ENCODE measurements at places on chromosomes 1 and 21. TPM values are rescaled to one million over a fixed set of nuclear protein-coding genes. Genes with fewer than 3 reads are reported as not detected.

The ODF2L gene
- 12.1 TPM for total RNA-seq

The SPOCD1 gene
- total RNA-seq, result 7.0 TPM

The INSRR gene
- total RNA-seq, result under 0.01 TPM

The PLA2G2F gene
- not detected for total RNA-seq

The UMODL1 gene
- under 0.01 TPM for total RNA-seq

The CFAP107 gene
- not detected for total RNA-seq

The SYNC gene
- total RNA-seq, result 39.5 TPM

The KCNJ10 gene
- total RNA-seq, result not detected

The HRNR gene
- not detected for total RNA-seq

The TMEM82 gene
- total RNA-seq, result not detected

The S100A7 gene
- total RNA-seq, result not detected

The TEX38 gene
- not detected for total RNA-seq

The HFM1 gene
- 0.08 TPM for total RNA-seq

The TNNI3K gene
- total RNA-seq, result 0.94 TPM

The PPIAL4G gene
- total RNA-seq, result under 0.01 TPM

The GJA9 gene
- 0.12 TPM for total RNA-seq

The LCE2A gene
- total RNA-seq, result not detected

The FMO3 gene
- 3.1 TPM for total RNA-seq

The RNF186 gene
- total RNA-seq, result not detected

The SPRR2A gene
- not detected for total RNA-seq

The KRTAP11-1 gene
- total RNA-seq, result not detected

The CFHR1 gene
- total RNA-seq, result not detected

The SPATA21 gene
- not detected for total RNA-seq

The SLC19A2 gene
- total RNA-seq, result 6.8 TPM

The EFNA1 gene
- total RNA-seq, result 0.23 TPM

The PLA2G2A gene
- total RNA-seq, result not detected

The RGS8 gene
- not detected for total RNA-seq

The SIPA1L2 gene
- 29.8 TPM for total RNA-seq

The PADI3 gene
- not detected for total RNA-seq

The TCP10L gene
- not detected for total RNA-seq

The UQCRHL gene
- total RNA-seq, result 18.3 TPM

The PLEKHG5 gene
- 36.6 TPM for total RNA-seq

The EXTL1 gene
- 0.23 TPM for total RNA-seq

The OR2T35 gene
- not detected for total RNA-seq

The AJAP1 gene
- not detected for total RNA-seq

The CLDN17 gene
- total RNA-seq, result not detected

The ZNF697 gene
- total RNA-seq, result 9.4 TPM

The PLEKHA6 gene
- 0.08 TPM for total RNA-seq

The RIT1 gene
- total RNA-seq, result 37.9 TPM

The NECTIN4 gene
- total RNA-seq, result 2.3 TPM

The KCNJ15 gene
- 23.1 TPM for total RNA-seq

The MRPL39 gene
- total RNA-seq, result 28.0 TPM

The TRIM46 gene
- total RNA-seq, result 1.5 TPM

The NTRK1 gene
- total RNA-seq, result 0.08 TPM

Measured in smooth muscle cell of the coronary artery (primary cell).